ENCODE measurements at places on chromosomes 12 and 14.

DNA sequence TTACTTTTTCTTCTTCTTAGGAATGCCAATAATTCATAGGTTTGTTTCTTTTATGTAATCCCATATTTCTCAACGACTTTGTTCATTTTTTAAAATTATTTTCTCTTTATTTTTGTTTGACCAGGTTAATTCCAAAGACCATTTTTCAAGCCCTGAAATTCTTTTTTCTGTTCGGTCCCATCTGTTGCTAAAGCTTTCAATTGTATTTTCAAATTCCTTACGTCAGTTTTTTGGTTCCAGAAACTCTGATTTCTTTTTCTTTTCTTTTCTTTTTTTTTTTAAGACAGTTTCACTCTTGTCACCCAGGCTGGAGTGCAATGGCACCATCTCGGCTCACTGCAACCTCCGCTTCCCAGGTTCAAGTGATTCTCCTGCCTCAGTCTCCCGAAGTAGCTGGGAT, 27.6 kb downstream of the RAB3IP start:
- DNase-seq: no peak

- DNase-seq: no peak
These were observed 3.6 kb downstream of the NUDT4 start for GRCh38 chr12:93381161-93381975.

DNA sequence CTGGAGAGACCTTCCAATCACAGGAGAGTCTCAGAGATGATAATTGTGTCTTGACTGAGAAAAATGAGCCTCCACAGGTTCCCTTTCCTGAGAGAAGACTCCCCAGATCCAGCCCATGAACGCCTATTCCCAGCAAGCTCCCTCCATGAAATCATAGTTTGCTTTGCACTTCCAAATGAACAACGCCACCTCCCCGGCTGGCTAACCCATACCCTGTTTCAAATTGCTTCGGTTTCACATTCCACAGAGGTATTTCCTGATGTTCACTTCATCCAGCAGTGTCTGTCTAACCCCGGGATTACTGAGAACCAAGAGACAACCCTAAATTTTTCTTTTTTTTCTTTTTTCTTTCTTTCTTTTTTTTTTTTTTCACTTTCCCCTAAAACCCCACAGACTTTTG, 124.1 kb upstream of the RFLNA start:
- no peak for DNase-seq

DNA sequence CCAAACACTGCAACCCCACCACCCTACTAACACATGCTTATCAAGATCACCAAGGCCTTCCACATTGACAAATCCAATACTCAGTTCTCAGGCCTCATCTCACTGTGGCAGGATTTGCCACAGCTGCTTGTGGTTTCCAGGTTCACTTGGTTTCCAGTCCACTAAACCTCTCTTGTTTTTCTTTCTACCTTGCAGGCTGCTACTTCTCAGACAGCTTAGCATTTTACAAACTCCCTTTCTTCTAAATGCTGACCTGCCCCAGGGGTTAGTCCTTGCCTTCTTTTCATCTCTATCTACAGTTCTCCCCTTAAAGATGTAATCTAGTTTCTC, 84.1 kb downstream of the BCAT1 start:
- no peak for DNase-seq

- DNase-seq: no peak
These were observed 115.6 kb downstream of the SLC38A4 start for GRCh38 chr12:46710125-46710743.

DNA sequence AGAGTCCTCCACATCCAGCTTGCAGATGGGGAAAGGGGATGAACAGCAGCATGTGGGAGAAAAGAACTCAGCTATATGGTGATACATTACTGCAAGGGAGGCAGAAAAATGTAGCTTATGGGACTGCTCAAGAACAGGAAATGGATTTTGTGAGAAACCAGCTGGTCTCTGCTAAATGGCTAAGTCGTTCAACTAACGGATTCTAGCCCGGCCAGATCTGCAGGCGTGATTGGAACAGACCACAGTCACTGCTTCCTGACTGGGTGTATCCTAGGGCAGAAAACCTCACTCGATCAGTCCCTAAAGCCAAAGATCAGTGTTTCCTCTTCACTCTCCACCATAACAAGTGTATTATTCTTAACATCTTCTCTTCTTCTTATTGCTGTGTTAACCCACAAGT, 8.1 kb upstream of the PTGDR start:
- no peak for DNase-seq

DNA sequence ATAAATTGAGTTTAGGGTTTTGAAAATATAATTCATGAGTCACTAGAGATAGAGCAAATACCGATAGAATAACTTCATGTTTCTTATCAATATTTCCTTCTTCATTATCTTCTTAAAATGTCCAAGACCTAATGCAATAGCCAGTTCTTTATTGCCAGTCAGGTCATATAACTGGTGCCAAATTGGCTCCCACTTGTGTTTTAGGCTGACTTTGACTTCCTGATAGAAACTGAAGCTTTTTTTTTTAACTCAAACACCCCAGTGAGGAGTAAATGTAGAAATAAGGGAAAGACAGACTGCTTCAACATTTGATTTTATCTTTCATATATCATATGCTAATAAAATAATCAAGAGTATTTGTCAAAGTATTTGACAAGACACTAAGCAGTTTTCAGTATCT, 80.7 kb downstream of the ARMH4 start:
- DNase-seq: no peak

DNA sequence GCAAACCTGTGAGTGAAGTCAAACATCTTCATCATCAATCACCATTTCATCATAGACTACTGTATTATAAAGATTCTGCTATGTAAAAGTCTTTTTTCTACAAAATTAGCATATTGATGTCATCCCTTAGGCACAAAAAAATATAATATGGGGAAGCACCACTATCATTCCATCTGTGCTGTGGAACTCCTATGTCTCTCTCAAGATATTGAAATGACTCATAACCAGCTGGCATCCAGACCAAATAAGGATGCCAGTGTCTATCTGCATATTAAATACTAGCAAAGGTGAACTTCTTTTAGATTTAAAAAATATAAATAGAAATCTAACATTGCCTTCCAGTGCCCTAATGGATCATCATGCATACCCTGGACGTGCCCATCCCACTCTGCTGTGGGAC, 17.9 kb upstream of the DCAF5 start:
- no peak for DNase-seq

DNA sequence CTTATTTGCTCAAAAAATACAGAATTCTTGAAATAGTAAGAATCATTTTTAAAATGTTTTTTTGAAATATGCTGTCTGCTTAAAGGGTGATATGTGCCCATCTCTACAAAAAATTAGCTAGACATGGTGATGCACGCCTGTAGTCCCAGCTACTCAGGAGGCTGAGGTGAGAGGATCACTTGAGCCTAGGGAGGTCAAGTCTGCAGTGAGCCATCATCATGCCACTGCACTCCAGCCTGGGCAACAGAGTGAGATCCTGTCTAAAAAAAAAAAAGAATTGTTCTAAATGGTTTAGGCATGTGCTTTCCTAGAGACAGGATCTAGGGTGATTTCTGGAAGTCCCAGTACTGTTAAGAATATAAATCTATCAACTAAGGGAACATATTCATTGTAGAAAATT, 75.6 kb upstream of the HECTD1 start:
- DNase-seq: no peak

DNA sequence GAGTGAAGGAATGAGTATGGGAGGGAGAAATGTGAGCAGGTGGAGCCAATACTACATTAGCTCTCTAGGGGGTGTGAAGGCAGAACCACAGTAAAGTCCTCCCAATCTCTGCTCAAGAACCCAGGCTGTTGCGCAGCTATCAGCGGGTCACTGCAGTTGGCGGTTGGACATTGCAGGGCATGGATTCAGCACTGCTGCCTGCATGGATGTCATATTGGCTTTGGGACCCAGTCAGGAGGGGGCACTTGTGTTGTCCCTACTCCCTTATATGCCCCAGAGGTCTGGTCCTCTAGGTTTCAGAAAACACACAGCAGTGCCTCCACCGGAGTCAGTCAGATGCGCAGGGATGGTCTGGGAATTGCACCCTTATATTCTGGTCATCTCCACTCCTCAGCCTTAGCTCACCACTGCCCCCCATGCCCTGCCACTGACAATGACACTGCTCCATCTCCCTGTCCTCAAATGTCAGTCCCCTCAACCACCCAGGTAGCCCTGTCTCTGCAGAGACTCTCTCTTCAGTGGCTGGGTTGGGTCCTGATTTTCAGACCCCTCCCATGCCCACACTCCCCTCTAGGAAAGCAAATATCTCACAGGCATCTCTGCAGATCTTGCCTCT, 9.6 kb downstream of the ZDHHC22 start:
- no peak for DNase-seq

GRCh38 chr14:93101181-93101580, 14.5 kb downstream of the ITPK1 start:
- DNase-seq: no peak

- no peak for DNase-seq
These were observed 248.8 kb upstream of the PWP1 start for GRCh38 chr12:107436836-107437235.

GRCh38 chr14:101966742-101967141, 2.4 kb downstream of the DYNC1H1 start:
- DNase-seq: no peak

- DNase-seq: no peak
These were observed 125.9 kb downstream of the CCER1 start for GRCh38 chr12:90829044-90829443.
